ENCODE measurements at places on chromosomes 12 and 14. TPM values are rescaled to one million over a fixed set of nuclear protein-coding genes. Genes with fewer than 3 reads are reported as not detected.

DNA sequence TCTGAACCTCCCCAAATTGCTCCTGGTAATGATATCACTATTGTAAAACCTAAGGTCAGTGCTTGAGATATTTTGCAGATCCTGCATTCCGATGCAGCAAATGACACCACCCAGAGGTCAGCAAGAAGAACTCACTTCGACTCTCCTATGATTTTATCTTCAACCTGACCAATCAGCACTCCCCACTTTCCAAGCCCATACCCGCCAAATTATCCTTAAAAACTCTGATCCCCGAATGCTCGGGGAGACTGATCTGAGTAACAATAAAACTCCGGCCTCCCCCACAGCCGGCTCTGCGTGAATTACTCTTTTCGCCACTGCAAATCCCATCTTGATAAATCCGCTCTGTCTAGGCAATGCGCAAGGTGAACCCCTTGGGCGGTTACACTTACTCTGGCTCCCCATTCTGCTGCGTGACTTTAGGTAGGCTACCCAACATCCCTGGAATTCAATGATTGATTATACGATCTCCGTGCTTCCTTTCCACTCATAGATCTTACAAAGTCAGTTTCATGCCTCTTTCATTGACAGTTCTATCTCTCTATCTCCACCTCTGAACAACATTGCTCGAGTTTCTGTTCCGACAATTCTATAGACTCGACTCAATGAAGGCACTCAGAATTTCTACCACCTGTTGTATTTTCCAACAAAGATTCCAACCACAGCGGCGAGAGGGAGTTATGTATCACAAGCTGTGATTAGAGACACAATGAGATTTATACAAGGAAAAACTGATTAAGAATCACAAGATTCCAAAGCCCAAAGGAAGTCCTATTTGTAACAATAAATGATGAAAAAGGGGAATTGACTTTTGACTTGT is 939 bp downstream of the NPC2 start:
- peak overlapping the region; percentile 97 for H3K4me3 ChIP-seq
- peaks cover 23% of the 10 kb centered on the region for H3K4me1 ChIP-seq
- DNase-seq, result peak; percentile 24
- H3K27ac ChIP-seq, result no peak overlapping the region
- H3K36me3 ChIP-seq, result peaks cover 6% of the 10 kb centered on the region
- H3K27me3 ChIP-seq, result no peaks in the 10 kb centered on the region

The CLEC2A gene
- total RNA-seq, result not detected

DNA sequence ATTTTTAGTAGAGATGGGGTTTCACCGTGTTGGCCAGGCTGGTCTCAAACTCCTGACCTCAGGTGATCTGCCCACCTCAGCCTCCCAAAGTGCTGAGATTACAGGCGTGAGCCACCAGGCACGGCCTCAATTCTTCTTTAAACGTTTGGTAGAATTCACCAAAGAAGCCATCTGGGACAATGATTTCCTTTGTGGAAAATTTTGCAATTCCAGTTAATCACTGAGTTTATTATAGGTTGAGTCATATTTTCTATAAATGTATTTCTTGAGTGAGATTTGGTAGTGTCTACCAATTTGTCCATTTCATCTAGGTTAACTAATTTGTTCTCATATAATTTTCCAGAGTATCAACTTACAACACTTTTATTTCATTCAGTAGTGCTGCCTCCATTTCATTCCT is 683.9 kb upstream of the TMEM132C start:
- H3K4me3 ChIP-seq, result no peak overlapping the region
- no peaks in the 10 kb centered on the region for H3K36me3 ChIP-seq

The CMTM5 gene
- total RNA-seq, result not detected

- no peaks in the 10 kb centered on the region for H3K4me1 ChIP-seq
- H3K36me3 ChIP-seq, result no peaks in the 10 kb centered on the region
- H3K27me3 ChIP-seq, result no peaks in the 10 kb centered on the region
- no peak overlapping the region for H3K4me3 ChIP-seq
- no peak for DNase-seq
These were observed 157.1 kb downstream of the PLCZ1 start for GRCh38 chr12:18580706-18581105.

The OXA1L gene
- 103 TPM for total RNA-seq

- H3K36me3 ChIP-seq, result no peaks in the 10 kb centered on the region
- H3K4me3 ChIP-seq, result no peak overlapping the region
- no peak overlapping the region for H3K27ac ChIP-seq
- no peaks in the 10 kb centered on the region for H3K4me1 ChIP-seq
- H3K27me3 ChIP-seq, result no peaks in the 10 kb centered on the region
- DNase-seq, result no peak
These were observed 392.7 kb downstream of the GALC start for GRCh38 chr14:87600240-87600639.

- peak; percentile 57 for DNase-seq
- no peak overlapping the region for H3K27ac ChIP-seq
- H3K36me3 ChIP-seq, result no peaks in the 10 kb centered on the region
- no peak overlapping the region for H3K4me3 ChIP-seq
These were observed 34.3 kb upstream of the SLC38A1 start for GRCh38 chr12:46303039-46303666.

GRCh38 chr12:131231032-131231980 is 277.6 kb downstream of the ADGRD1 start:
- no peak for DNase-seq
- no peak overlapping the region for H3K27ac ChIP-seq
- H3K27me3 ChIP-seq, result no peaks in the 10 kb centered on the region
- no peak overlapping the region for H3K4me3 ChIP-seq

DNA sequence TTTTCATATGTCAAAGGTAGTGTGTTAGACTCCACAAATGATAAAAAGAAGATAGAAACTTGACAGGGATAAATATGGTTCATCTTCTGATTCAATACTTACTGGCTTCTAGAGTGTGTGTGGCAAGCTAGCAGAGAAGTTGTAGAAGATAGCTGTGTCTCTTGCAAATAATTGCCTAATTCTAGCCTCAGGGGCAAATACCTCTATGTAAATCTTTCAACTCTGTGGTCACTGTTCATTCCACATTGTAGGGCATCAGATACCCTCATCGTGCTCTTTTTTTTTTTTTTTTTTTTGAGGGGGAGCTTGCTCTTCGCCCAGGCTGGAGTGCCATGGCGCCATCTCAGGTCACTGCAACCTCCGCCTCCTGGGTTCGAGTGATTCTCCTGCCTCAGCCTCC is 1.7 kb downstream of the OLR1 start:
- H3K27me3 ChIP-seq, result no peaks in the 10 kb centered on the region
- H3K4me3 ChIP-seq, result no peak overlapping the region
- H3K36me3 ChIP-seq, result no peaks in the 10 kb centered on the region
- no peak overlapping the region for H3K27ac ChIP-seq
- DNase-seq, result no peak

The RERG gene
- total RNA-seq, result not detected

DNA sequence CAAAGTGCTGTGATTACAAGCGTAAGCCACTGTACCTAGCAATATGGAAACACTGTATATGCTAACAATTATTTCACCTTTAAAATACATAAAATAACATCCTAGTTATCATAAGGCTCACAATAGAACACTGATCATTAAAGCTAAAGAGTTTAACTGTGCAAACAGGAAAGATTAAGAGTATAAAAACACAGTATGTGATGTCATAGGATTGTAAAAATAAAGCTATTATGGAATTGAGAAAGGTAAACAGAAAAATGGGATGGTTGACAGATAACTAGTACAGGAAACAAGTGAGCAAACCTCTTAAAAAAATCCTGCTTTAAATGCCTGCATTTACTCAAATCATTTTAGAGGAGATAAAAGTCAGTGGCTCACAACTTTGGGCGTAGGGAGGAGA is 10.8 kb upstream of the IPO8 start:
- no peak for DNase-seq
- H3K27me3 ChIP-seq, result no peaks in the 10 kb centered on the region
- no peak overlapping the region for H3K27ac ChIP-seq
- H3K4me1 ChIP-seq, result no peaks in the 10 kb centered on the region

GRCh38 chr12:6745741-6746525 is 7.0 kb downstream of the MLF2 start:
- H3K36me3 ChIP-seq, result peaks cover 49% of the 10 kb centered on the region
- DNase-seq, result no peak
- no peaks in the 10 kb centered on the region for H3K4me1 ChIP-seq
- no peak overlapping the region for H3K4me3 ChIP-seq
- H3K27me3 ChIP-seq, result no peaks in the 10 kb centered on the region
- H3K27ac ChIP-seq, result no peak overlapping the region

- H3K27me3 ChIP-seq, result peaks cover 71% of the 10 kb centered on the region
- H3K4me3 ChIP-seq, result no peak overlapping the region
- no peaks in the 10 kb centered on the region for H3K36me3 ChIP-seq
- H3K4me1 ChIP-seq, result no peaks in the 10 kb centered on the region
- H3K27ac ChIP-seq, result no peak overlapping the region
- no peak for DNase-seq
These were observed 12.2 kb upstream of the CCDC60 start for GRCh38 chr12:119322301-119322723.

DNA sequence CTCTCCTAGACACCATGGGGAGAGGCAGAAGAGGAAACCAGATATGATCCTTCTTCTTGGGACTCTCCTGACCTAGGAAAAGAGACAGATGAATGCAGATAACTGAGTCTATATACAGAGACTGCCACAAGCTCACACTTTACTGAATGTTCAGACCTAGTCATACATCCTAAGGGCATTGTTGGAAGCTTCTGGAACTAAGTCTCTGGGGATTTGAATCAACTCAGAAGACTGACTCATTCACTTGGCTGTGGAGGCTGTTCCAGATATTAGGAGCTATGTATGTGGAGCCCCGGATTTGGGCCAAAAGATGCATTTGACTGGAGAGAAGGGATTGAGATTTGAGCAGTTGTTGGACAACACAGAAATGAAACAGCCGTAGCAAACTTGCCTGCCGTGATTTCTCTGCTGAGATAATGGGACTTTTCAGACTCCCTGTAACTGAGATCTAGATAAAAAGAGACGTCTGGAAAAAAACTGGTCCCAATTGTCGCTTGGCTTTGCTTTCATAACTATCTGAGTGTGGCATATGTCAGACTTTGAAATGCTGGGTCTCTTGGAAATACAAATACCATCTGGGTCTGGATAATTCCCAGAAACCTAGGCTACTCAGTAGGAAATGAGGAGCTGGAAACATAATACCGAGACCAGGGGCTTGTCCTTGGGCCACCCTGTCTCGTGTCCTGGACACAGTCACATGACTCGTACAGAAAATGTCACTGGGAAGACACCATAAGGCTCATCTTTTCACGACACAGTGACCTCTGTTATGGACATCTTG is 396.8 kb downstream of the NUAK1 start:
- H3K4me1 ChIP-seq, result peaks cover 4% of the 10 kb centered on the region
- H3K27me3 ChIP-seq, result no peaks in the 10 kb centered on the region
- no peaks in the 10 kb centered on the region for H3K36me3 ChIP-seq
- peak; percentile 12 for DNase-seq

The MGST1 gene
- 30.0 TPM for total RNA-seq

- peaks cover 2% of the 10 kb centered on the region for H3K36me3 ChIP-seq
- H3K27ac ChIP-seq, result peak overlapping the region; percentile 4
- peaks cover 17% of the 10 kb centered on the region for H3K4me1 ChIP-seq
These were observed 1.9 kb downstream of the FBRSL1 start for GRCh38 chr12:132491761-132492378.

The DHRS4L2 gene
- total RNA-seq, result 10.6 TPM

GRCh38 chr14:74682169-74682952 is 30.5 kb downstream of the AREL1 start:
- H3K27ac ChIP-seq, result no peak overlapping the region
- H3K4me3 ChIP-seq, result no peak overlapping the region
- H3K4me1 ChIP-seq, result no peaks in the 10 kb centered on the region
- H3K27me3 ChIP-seq, result no peaks in the 10 kb centered on the region
- peaks cover 30% of the 10 kb centered on the region for H3K36me3 ChIP-seq
- no peak for DNase-seq

The NPFF gene
- total RNA-seq, result not detected

The C12orf50 gene
- total RNA-seq, result 0.20 TPM

The BLOC1S1 gene
- total RNA-seq, result 86.3 TPM

- H3K4me3 ChIP-seq, result no peak overlapping the region
- no peak overlapping the region for H3K27ac ChIP-seq
- H3K36me3 ChIP-seq, result no peaks in the 10 kb centered on the region
- DNase-seq, result peak; percentile 39
- H3K27me3 ChIP-seq, result no peaks in the 10 kb centered on the region
These were observed 25.7 kb upstream of the TC2N start for GRCh38 chr14:91893007-91893406.

DNA sequence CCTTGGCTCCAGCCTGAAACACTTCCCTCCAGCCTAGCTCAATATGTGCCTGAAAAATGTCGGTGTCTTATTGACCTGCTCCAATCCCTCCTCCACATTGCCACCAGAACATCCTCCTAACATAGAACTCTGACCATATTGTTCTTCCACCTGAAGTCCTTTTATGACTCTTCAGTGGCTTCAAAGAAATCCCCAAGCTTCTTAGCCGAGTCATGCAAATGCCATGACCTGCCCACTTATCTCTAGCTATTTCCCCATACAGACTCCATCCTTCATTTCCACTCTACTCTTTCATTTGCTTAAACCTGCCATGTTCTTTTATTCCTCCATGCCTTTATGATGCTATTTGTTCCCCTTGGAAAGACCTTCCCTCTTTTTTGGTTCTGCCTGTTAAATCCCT is 568.6 kb downstream of the ETNK1 start:
- no peak for DNase-seq
- H3K4me1 ChIP-seq, result no peaks in the 10 kb centered on the region
- H3K4me3 ChIP-seq, result no peak overlapping the region
- H3K27me3 ChIP-seq, result no peaks in the 10 kb centered on the region
- no peak overlapping the region for H3K27ac ChIP-seq
- no peaks in the 10 kb centered on the region for H3K36me3 ChIP-seq

DNA sequence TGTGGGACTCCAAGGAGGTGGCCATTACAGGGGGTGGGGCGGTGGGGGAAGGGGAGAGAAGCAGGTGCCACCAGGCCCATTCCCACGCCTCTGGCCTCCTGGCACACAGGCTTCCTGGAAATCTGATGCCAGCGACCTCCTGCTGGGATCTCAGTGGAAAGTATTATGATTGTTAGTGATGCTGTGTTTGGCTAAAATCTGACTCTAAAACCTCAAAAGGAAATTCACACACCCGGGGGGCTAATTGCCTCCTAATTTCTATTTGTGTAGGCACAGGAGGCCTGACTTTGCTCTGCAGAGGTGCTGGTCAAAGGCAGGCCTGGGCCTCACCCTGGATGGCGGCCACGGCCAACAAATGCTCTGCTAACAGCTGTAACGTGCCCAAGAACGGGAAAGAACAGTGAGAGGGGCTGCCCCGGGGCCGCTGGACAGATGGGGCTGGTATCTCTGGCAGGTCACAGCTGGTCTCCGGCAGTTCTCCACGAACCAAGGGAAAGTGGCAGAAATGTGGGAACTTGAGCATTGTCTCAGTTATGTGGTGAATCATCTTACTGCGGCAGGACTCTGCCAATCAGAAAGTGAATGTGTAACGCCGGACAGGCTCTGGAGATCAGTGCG is 14.3 kb downstream of the FAM181A start:
- H3K4me3 ChIP-seq, result no peak overlapping the region
- H3K4me1 ChIP-seq, result peaks cover 6% of the 10 kb centered on the region
- peak; percentile 62 for DNase-seq
- H3K27ac ChIP-seq, result no peak overlapping the region
- no peaks in the 10 kb centered on the region for H3K27me3 ChIP-seq
